H9 (cell line): ENCODE measurements at places on chromosomes 12 and 14.

DNA sequence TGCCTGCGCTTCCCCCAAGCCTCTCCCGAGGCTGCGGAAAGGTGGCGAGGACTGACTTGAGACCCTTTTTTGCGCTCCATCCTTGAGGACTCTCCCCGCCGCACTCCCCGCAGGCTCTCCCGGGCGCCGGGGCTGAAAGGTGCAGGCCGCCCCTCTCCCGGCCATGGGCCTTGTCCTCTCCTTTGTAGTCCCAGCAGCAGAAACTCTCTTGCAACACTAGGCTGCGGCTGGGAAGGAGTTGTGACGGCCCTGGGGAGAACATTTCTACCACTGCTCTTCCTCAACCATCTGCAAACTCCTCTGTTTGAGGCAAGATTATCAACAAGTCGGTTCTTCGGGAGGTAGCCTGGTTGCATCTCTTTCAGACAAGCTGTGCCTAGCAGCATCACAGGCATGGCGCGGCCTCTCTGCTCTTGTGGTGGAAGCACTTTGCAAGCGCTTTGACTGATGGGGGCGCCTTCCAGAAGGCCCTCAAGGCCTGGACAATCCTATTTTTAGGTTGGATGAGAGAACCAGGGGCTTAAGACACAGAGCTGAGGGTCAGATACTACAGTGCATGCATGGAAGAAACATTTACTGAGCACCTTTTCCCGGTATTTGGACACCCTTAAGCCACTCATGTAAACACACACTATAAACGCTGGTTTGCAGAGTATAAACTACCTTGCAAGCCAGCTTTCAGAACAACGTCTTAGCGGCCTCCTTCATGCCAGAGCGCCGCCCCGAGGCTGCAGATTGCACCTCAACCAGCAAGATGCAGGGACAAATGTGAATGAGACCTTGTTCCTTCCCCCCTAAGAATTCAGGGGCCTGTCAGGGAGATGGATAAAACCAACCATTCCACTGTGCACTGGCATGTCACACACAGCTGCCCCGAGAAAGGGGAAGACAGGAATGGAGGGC is 1.2 kb upstream of the PRIMA1 start:
- peak; percentile 54 for DNase-seq

GRCh38 chr14:23141706-23142444 is 22.8 kb upstream of the CEBPE start:
- DNase-seq: no peak

DNA sequence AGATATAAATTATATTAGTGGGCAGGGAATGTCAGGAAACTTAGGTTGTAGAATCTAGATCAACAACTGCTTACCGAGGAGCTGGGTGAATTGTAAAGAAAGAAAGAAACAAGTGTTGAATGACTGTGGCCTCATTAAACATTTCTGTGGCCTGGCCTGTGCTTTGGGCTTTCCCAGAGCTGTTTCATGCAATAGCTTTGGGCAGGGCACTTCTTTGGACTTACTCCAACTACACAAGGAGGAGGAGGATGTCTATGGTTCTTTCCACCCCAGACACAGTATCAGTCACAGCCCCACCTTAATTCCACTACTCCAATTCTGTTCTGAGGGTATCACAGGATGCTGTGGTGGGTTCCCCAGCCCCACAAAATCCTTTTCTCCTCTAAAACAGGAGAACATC is 38.0 kb downstream of the DPF3 start:
- no peak for DNase-seq

GRCh38 chr14:98893675-98894074 is 378.3 kb downstream of the BCL11B start:
- DNase-seq: no peak

GRCh38 chr12:69616025-69616424 is 5.3 kb upstream of the LRRC10 start:
- DNase-seq: no peak

DNA sequence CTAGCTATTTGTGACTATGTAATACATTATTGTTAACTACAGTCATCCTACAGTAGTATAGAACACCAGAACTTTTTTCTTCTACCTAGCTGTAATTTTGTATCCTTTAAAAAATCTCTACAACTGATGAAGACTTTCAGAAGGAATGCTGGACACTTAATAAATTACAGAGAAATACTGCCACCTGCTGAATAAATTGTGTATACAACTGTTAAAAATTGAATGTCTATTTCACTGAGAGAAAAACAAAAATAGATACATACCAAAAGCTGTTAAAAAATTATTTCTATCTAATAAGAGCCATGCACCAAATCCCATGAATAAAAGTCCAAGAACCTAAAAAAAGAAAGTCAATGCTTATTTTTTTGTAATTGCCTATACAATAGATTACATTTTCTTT is 6.6 kb downstream of the TSPAN19 start:
- DNase-seq: no peak

DNA sequence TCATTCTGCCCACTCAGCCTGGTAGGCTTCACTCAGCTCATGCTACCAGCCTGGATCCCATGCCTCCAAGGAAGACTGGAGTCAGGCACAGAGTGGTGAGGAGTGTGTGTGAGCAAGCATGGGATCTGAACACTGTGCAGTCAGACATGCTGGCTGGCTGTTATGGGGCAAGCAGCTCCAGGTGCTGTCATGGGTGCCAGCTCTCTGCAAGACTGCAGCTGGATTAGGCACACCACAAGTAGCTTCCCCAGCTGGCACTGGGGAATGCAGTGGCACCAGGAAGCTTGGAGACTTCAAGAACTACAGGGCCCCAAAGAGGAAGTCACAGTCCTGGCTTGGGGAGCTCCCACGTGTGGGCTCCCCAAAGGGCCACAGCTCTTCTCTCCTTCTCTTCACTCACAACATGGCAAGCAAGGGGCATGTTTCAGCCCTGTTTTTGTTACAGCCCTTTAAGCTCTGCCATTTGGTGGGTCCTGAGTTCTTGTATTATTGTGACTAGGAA is 202.5 kb downstream of the VRK1 start:
- no peak for DNase-seq

DNA sequence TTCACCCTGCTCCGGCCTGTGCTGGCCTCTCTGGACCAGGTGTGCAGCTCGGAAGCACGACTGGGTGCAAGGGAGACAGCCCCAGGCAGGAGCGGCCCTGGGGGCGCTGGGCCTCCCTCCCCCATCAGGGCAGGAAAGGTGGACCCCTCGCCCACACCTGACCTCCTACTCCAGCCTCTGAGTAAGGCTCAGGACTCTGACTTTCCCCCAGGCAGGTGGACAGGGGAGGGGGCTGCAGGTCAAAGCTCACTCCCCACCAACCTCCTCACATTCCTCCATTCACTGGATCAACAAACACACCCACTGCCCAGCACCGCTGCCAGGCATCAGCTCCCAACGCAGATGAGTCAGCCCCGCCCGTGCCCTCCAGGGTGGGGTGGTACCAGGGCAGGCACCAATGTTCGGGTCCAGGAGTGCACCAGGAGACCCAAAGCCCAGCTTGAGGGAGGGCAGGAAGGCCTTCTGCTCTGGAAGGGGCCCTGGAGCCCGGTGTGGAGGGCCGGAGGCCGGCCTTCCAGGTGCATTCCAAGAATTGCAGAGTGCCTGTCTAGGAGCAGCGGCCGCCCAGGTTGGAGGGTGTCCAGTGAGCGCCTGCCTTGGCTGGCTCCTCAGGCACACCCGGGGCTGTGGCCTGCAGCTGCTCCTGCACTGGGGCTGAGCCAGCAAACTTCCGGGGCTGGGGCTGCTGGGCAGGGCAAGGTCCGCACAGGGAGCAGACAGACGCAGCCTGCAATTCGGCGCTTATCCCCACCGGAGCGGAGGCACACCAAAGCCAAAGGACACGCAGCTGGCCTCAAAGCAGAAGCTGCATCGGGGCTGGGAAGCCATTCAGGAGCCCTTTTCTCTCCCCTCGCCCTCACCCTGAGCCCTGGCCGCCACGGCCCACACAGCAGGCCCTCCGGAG is 1.6 kb upstream of the INF2 start:
- peak; percentile 76 for DNase-seq

DNA sequence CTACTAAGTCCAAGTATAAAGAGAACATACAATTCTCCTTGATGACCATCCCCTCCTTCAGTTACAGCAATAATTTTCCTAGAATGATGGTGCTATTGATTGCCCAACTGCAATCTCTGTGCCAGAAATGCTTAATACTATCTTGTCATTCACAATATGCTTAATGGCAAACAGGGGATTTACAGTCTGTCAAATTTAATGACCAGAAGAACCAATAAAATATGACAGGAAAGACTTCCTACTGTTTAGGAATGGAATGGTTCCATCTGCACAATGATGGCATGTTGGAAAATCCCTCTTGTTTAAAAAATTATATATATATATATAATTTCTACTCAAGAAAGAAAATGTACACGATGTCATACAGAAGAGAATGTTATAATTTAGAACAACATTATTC is 623.2 kb downstream of the CCER1 start:
- DNase-seq: no peak

DNA sequence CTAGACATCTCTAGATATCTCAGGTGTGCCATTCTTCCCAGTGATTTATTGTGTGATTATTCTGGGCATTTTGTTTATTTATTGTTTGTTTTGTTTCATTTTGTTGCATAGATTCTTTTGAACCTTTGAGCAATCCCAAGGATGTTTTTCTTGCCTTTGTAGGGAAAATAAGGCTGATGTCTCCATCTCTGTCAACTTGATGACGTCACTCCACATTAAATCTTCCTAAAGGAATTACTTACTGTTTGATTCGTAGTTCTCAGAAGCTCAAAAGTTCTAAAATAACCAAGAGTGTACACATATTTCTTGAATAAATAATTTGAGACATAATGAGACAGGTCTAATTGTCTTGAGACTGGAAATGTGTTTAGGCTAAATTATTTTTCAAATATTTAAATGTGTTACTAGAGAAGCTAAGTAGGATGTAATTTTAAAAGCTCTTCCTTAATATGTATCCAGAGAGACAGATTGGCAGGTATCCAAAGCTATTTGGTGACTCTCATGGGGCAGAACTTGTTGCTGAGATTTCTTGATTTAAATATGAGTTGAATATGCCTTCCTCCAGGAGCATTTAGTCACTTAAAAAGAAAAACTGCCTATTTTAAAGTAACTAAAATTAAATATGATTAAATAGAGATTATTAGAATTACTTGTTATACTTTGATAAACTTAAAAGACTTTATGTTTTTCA is 128.7 kb downstream of the CNTN1 start:
- DNase-seq: no peak

DNA sequence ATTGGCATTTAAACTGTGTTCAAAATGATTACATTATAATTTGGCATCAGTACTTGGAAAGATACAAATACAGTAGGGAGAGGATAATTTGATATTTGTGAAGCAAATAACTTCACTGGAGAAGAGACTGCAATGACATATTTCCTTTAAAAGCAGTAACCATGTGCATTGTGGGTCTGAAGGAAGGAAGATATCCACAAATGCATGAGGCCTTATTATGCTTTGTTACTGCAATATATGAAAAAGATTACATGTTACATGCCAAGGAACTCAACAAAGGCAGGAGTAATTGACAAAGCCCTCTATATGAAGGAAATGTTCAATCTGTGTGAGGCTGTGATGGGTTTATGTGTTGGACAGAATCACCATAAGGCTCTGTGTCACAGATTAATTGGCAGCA is 391.5 kb downstream of the APAF1 start:
- DNase-seq: no peak

DNA sequence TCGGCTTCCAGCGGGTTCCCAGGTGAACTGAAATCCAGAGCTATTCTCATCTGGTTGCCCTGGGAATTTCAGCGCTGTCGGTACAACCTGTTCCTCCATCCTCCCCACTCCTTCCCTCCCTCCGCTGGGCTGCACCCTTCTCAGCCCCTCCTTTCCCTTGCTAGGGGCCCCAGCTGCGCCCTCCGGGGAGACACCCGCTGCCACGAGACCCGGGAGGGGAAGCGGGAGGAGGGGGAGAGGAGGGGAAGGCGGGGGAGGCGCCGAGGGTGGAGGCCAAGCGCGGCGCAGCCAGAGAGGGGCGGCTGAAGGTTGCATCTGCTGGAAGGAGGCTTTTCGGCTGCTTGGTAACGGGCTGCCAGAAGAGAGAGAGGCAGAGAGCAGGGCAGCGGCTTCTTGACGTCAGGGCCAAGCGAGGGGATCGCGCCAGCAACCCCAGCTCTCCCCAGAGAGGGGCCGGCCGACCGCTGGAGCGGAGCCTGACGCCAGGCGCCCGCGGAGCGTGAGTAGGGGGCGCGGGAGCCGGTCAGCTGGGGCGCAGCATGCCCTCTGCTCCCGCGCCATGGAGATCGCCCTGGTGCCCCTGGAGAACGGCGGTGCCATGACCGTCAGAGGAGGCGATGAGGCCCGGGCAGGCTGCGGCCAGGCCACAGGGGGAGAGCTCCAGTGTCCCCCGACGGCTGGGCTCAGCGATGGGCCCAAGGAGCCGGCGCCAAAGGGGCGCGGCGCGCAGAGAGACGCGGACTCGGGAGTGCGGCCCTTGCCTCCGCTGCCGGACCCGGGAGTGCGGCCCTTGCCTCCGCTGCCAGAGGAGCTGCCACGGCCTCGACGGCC is at the start of gene KCNA5:
TSS of gene KCNA5 (plus strand) at position 291 of the 831 bp plus-strand sequence. CDS start at position 560, 269 bp downstream.
- DNase-seq: peak; percentile 78

DNA sequence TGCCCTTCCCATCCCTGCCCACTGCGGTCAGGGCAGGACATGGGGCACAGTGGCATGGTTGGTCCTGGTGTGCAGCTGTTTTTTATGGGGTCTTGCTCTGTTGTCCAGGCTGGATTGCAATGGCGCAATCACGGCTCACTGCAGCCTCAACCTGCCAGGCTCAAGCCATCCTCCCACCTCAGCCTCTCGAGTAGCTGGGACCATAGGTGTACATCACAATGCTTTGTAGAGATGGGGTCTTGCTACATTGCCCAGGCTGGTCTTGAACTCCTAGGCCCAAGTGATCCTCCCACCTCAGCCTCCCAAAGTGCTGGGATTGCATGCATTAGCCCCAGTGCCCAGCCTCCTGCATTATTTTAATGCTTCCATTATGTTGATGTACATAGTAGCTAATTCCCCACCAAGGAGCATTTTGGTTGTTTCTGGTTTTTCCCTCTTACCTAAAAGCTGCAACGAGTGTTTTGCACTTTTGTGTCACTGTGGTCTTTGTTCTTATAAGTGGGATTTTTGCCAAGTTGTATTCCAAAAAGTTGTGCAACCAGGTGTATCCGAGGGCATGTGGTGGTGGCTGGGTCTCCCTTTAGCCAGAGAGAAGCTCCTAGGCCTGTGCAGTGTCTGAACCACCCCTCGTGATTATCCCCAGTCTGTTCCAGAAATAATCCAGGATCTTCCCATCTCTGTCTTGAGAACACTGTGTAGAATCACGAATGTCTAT is 10.3 kb downstream of the TCHP start:
- DNase-seq: no peak

GRCh38 chr12:19432309-19433170 is 6.8 kb upstream of the AEBP2 start:
- no peak for DNase-seq

- DNase-seq: no peak
These were observed 51.2 kb upstream of the AMN start for GRCh38 chr14:102870994-102871831.

DNA sequence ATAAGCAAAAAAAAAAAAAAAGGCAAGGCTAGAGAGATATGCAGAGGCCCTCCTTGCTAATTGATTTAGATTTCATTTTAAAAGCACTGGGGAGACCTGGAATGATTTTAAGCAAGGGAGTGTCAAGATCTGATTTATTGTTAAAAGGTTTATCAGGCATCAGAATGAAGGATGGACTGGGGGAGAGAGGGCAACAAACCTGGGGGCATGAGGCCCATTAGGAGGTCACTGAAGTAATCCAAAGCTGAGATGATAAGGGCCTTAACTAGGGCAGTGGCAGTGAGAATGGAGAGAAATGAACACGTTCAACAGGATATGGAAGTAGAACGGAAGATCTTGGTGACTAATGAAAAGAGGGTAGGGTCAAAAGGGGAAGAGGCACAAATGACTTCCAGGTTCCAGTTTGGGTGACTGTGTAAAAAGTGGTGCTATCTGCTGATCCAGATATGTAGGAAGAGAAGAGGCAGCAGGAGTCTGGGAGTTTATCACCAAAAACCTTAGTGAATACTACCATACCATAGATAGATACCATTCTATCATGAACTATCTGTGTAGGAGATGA is 24.0 kb downstream of the KITLG start:
- no peak for DNase-seq
